ENCODE measurements at places on chromosomes 3 and 15.

DNA sequence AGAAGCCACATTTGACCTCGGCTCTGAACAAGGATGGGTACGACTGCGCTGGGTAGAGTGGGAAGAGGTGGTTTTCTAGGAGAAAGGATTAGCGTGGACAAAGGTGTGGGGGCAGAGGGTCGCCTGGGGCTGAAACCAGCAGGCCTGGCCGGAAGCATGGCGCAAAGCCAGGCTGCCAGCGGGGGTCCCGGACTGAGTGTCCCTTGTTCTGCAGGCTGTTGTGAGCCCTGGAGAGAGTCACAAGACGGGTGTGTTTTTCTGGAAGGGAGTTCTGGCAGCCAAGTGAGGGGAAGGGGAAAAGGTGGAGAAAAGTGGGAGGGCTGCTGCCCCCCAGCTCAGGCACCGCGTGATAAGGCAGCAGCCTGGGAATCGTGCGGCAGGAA is 98.5 kb upstream of the MEF2A start:
- no peak for DNase-seq

DNA sequence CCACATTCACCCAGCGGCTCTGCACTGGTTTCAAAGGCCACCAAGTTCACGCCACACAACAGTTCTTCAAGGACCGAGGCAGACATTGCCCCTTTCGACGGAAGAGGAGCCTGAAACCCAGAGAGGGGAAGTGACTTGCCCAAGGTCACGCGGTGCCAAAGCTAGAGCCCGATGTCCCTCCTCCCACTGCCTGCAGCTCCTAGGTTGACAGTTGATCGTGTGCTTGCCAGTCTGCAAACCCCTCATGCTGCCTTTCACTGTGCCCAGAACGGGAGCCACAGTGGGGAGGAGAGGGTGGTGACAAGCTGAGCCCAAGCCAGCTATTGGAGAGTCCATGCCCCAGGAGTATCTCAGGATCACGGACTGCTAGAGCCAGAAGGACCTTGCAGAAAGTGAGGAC is 230.9 kb downstream of the XXYLT1 start:
- DNase-seq: no peak

- DNase-seq: no peak
Observed at GRCh38 chr3:101814835-101815234, 34.5 kb upstream of the NFKBIZ start.

DNA sequence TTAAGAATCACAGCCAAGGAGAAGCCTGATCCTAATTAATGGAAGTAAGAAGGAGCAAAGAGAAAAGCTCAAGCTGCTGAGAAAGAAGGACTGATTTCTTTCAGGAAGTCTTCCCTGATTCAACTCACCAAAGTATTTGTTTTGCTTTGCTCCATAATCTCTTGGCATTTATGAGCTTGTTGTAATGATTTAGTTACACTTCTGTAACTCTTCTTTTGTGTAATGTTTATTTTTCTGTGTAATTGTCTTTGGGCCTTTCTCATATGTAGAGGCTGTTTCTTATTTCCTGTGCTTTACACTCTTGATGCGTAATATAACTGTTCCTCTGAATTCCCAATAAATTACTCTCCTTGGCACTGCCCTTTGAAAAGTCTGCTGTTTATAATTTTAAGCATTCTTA is 80.0 kb downstream of the COL6A5 start:
- DNase-seq: no peak

DNA sequence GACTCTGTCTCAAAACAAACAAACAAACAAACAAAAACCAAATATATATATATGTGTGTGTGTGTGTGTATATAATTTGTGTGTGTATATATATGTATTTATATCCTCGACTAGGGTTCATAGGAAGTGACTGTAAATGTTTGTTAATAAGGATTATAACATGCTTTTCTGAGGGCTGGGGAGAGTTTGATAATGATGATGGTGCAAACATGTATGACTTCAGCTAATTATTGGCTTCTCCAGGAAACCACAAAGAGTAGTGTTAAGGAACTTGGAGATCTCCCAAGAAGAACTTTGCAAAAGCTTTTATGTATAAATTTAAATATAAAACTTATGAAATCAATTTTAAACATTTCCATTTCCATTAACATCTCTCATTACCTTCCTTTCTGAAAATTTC is 3.9 kb upstream of the OPA1 start:
- DNase-seq: no peak

GRCh38 chr3:43434431-43434830 is 148.1 kb downstream of the SNRK start:
- no peak for DNase-seq

GRCh38 chr15:72237853-72238224 is 6.8 kb upstream of the PKM start:
- no peak for DNase-seq
